ENCODE measurements at places on chromosomes 12 and 14. TPM values are rescaled to one million over a fixed set of nuclear protein-coding genes. Genes with fewer than 3 reads are reported as not detected.

KITLG gene
- polyA plus RNA-seq = 17.2 TPM

- no peak overlapping the region for H3K27ac ChIP-seq
- H3K27me3 ChIP-seq = no peaks in the 10 kb centered on the region
- no peak overlapping the region for H3K4me3 ChIP-seq
- no peaks in the 10 kb centered on the region for H3K4me1 ChIP-seq
Measured at GRCh38 chr14:89357655-89358297, 59.3 kb downstream of the FOXN3 start.

DNA sequence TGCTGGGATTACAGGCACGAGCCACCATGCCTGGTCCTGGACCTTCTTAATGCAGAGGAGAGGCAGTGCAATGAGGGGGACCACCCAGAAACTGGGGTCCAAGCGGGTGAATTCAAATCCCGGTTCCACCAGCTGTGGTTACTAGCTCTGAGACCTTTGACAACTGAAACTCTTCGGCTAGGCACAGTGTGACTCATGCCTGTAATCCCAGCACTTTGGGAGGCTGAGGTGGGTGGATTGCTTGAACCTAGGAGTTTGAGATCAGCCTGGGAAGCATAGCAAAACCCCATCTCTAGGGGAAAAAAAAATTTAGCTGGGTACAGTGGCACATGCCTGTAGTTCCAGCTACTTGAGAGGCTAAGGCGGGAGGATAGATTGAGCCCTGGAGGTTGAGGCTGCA, 5.0 kb upstream of the CD4 start:
- DNase-seq = no peak
- peaks cover 16% of the 10 kb centered on the region for H3K4me1 ChIP-seq
- H3K27ac ChIP-seq = no peak overlapping the region
- no peaks in the 10 kb centered on the region for H3K36me3 ChIP-seq
- no peak overlapping the region for H3K4me3 ChIP-seq

TAS2R42 gene
- polyA plus RNA-seq = 0.06 TPM

DUSP16 gene
- 51.7 TPM for polyA plus RNA-seq

DNA sequence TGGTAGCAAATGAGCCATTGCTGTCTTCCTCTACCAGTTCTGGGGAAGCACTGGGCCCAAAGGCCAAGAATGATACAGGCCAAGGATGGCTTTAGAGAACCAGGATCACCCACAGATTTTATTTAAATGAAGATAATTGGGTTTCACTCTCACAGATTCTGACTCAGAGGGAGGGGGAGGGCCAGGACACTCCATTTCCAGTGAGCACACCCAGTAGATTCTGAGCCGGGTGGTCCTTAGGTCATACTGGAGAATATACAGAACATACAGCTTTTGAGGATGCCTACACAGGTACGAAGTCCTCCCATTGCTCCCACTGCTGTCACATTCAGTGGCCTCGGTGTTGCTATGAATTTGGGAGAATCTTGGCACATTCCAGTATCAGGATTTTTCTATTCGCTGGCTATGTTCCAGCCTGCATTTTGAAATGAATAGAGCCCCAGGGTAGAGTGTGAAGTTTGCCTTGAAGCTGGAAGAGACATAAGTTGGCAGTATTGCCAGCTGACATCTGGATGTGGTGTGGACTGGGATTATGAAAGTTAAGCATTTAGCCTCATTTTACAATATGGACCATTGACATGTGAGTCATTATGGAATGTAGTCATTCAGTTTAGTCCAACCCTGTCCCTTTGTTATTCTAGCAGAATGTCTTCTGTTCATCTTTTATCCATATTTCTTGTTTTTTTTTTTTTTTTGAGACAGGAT, 45.8 kb upstream of the POC1B start:
- DNase-seq = no peak
- H3K27ac ChIP-seq = no peak overlapping the region
- no peaks in the 10 kb centered on the region for H3K27me3 ChIP-seq
- H3K4me3 ChIP-seq = no peak overlapping the region
- H3K4me1 ChIP-seq = no peaks in the 10 kb centered on the region
- H3K36me3 ChIP-seq = no peaks in the 10 kb centered on the region

- no peaks in the 10 kb centered on the region for H3K4me1 ChIP-seq
- H3K27me3 ChIP-seq = no peaks in the 10 kb centered on the region
Measured at GRCh38 chr14:105328678-105329390, 14.3 kb downstream of the PACS2 start.

RNASE7 gene
- polyA plus RNA-seq = 0.09 TPM

DNA sequence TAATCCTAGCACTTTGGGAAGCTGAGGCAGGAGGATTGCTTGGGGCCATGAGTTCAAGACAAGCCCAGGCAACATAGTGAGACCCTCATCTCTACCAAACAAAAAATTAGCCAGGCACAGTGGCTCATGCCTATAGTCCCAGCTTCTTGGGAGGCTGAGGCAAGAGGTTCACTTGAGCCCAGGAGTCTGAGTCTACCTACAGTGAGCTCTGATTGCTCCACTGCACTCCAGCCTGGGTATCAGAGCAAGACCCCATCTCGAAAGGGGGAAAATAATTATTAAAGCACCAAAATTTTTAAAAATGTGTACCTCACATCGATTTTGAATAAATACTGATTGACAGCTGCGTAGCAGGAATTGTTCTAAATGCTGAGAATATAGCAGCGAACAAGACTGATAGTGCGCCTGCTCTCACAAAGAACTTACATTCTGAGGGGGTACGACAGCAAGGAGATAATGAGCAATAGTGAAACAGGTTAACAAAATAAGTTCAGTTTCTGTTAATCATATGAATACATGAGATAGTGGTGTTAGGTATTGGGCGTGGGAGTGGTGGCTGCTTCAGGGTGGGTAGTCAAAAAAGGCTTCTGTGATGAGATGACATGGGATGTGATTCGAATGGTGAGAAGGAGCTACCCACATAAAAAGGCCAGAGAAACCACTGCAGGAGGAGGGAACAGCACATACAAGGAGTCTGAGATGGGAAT, 19.6 kb downstream of the HCFC2 start:
- H3K36me3 ChIP-seq = peaks cover 44% of the 10 kb centered on the region
- DNase-seq = no peak
- H3K27ac ChIP-seq = no peak overlapping the region
- H3K4me3 ChIP-seq = no peak overlapping the region
- H3K4me1 ChIP-seq = no peaks in the 10 kb centered on the region

VWF gene
- 13.8 TPM for polyA plus RNA-seq

- no peak overlapping the region for H3K27ac ChIP-seq
- no peaks in the 10 kb centered on the region for H3K27me3 ChIP-seq
- DNase-seq = no peak
- peaks cover 53% of the 10 kb centered on the region for H3K36me3 ChIP-seq
Measured at GRCh38 chr14:77284466-77284865, 13.5 kb upstream of the NGB start.

DNA sequence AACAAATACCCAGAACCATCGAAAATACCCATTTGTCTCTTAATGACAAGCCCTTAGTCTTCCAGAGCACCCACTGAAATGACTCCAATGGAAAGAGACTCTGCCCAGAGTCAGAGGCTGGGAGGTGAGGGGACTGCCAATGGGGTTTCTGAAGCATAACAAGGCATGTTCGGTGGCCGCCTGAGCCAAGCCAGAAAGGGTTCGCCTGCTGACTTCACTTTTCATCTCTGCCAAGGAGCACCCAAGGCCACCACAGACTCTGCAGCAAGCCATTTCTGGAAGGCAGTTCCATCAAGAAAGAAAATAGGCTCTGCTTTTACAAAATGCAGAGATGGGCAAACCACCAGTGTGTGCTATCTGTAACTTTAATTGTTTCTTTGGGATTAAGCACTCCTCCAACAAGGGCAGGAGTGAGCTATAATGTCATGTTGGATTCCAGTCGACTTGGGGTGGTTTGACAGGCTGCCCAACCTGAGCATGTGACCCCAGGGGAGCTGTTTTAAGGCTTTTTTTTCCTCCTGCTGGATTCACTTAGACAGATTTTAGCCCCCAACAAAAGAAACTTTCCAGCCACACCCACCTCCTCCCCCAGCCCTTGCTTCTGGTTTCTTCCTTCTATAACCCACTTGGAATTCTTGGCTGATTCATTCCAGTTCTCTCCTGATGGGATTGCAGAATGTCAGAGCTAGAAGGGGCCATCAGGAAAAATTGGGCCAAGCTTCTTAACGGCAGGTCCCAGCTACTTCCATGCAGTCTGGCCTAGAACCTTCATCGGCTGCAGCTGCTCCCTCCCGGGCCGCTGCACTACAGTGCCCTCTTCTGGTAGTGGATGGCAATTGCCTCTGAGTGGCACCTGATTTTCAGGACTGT, 24.1 kb downstream of the CKAP4 start:
- peaks cover 2% of the 10 kb centered on the region for H3K27me3 ChIP-seq
- DNase-seq = peak; percentile 46
- H3K27ac ChIP-seq = no peak overlapping the region
- H3K4me3 ChIP-seq = no peak overlapping the region
- H3K36me3 ChIP-seq = no peaks in the 10 kb centered on the region

GRCh38 chr14:94390372-94391086, 2.1 kb upstream of the SERPINA1 start:
- H3K4me3 ChIP-seq = no peak overlapping the region
- DNase-seq = peak; percentile 85
- H3K36me3 ChIP-seq = no peaks in the 10 kb centered on the region

MEG3 gene
- polyA plus RNA-seq = 248 TPM

NGB gene
- 3.1 TPM for polyA plus RNA-seq

INSM2 gene
- 0.03 TPM for polyA plus RNA-seq

All from large intestine (tissue), 12 donors.